ENCODE measurements at places on chromosomes 7 and 10. TPM values are rescaled to one million over a fixed set of nuclear protein-coding genes. Genes with fewer than 3 reads are reported as not detected.

The DNA2 gene
- 5.1 TPM for total RNA-seq

The LSM5 gene
- total RNA-seq = 9.2 TPM

The PTPRE gene
- total RNA-seq = 41.9 TPM

DNA sequence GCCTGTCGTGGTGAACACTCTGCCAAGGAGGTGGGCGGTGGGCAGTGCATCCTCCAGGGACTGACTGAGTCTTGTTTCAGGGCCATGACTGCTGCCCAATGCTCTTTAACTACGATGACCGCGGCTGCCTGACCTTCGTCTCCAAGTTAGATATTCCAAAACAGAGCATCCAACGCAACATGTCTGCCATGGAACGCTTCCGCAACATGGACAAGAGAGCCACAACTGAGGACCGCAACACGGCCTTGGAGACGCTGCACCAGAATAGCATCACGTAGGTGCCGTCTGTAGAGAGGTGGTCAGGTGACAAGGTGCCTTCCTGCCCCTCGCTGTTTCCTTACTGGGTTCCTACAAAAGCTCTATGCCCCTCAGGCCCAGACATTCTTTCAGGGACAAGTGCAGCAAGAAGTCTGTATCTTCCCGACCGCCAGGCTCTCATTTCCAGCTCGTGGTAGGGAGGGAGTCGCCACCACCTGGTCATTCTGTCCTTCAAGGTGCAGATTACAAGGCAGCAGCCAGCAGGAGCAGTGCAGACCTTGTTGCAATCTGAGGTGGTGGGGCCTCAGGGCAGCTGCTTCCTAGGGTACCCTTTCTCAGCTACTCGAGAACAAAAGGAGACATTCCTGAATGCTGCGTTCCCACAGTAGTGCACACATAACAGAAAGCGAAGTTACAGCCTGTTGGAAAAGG, 14.9 kb upstream of the ARPC1B start:
- DNase-seq = no peak
- H3K4me1 ChIP-seq = no peaks in the 10 kb centered on the region
- H3K27ac ChIP-seq = no peak overlapping the region
- H3K36me3 ChIP-seq = peaks cover 91% of the 10 kb centered on the region

GRCh38 chr10:35910234-35910633, 268.1 kb upstream of the FZD8 start:
- H3K27ac ChIP-seq = no peak overlapping the region
- no peak overlapping the region for H3K4me3 ChIP-seq
- H3K27me3 ChIP-seq = no peaks in the 10 kb centered on the region
- H3K36me3 ChIP-seq = no peaks in the 10 kb centered on the region
- no peak for DNase-seq
